ENCODE measurements at places on chromosomes 1 and 21.

GRCh38 chr1:29713857-29714256 is 477.5 kb downstream of the PTPRU start:
- DNase-seq = no peak

GRCh38 chr1:10779201-10779600 is 17.2 kb downstream of the CASZ1 start:
- DNase-seq = no peak

GRCh38 chr1:180291004-180291403 is 60.9 kb downstream of the LHX4 start:
- DNase-seq = no peak

- no peak for DNase-seq
These were observed 37.5 kb downstream of the S100B start for GRCh38 chr21:46567348-46567747.

DNA sequence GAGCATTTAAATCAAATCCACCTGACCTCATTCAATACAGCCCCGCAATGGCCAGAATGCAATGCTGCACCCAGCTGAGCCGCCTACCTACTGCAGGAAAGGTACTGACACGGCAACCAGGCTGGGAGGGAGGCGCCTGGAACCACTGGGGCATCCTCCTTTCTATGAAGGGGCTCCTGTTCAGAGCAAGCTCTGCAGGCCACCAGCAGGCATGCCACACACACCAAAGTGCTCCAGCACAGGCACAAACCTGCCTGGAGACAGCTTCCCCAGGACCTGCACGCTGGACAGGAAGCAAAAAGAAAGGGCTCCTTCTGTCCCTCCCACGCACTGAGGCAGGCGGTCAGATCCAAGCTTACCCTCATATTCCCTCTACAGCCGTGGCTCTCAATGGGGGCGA is 21.2 kb downstream of the CTNNBIP1 start:
- no peak for DNase-seq

DNA sequence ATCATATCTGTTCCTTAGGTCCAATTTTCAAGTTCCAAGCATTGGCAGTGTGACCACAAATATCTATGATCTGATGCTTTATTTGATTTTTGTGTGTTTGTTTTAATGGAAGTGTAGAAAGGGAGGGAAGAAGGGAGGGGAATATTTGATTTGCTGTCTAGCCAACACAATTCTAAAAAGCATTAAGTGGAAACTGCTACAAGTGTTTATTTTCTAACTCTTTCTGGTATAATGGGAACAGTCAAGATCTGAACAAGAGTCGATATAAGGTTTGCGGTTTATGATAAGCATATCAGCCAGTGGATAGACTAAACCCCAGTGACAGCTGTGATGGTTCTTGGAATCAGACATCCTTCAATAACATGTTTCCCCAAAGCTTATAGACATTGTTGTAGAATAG is 267.8 kb upstream of the SNX7 start:
- DNase-seq = no peak
